ENCODE measurements at places on chromosomes 7 and 10.

- no peak for DNase-seq
These were observed 20.7 kb downstream of the LAMB1 start for GRCh38 chr7:107982042-107982840.

GRCh38 chr10:125000366-125001312, 58.7 kb downstream of the ZRANB1 start:
- DNase-seq: peak; percentile 5

- DNase-seq: no peak
These were observed 479.0 kb downstream of the PARD3 start for GRCh38 chr10:34335960-34336690.

GRCh38 chr7:105584165-105584564, 2.9 kb upstream of the EFCAB10 start:
- no peak for DNase-seq

DNA sequence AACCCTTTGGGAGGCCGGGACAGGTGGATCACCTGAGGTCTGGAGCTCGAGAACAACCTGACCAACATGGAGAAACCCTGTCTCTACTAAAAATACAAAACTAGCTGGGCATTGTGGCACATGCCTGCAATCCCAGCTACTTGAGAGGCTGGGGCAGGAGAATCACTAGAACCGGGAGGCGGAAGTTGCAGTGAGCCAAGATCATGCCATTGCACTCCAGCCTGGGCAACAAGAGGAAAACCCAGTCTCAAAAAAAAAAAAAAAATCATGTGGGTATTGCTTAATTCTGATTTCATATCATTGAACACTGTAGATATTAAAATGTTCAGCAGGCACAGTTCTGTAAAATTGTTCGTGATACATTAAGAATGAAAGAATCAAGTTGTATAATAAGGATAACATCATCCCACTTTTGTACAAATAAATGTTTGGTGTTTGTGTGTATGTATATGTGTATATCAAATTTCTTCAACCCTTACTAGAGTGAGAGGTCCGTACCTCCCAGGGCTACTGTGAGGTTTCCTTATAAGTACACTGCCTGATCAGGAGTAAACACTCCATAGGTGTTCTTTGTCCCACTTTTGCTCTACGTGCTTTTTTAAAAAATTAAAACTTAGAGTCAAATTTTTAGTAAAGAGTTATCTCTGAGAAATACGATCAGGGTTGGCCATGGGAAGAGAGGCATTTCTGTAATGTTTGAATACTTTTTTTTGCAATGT, 31.7 kb downstream of the PLEKHS1 start:
- DNase-seq: no peak

DNA sequence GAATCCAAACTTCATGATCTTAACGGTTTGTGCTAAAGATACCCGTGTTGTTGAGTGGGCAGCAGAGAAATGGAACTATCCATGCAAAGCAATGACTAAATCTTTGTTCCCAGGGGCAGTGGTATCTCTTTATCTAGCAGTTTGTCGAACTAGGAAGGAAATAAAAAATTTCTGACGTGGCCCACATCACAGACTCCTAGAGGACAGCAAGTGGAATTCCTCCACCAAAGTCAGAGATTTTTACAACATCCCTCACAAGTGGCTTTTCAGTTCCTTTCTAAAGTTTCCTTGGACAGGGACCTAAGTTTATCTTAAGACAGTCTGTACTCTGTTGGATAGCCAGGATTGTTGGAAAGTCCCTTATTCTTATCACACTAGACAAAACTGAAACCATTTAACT, 136.0 kb downstream of the RAPGEF5 start:
- no peak for DNase-seq

GRCh38 chr10:95268438-95268837, 22.4 kb downstream of the PDLIM1 start:
- peak; percentile 51 for DNase-seq

- no peak for DNase-seq
These were observed 3.3 kb downstream of the NUDT13 start for GRCh38 chr10:73113551-73113950.

DNA sequence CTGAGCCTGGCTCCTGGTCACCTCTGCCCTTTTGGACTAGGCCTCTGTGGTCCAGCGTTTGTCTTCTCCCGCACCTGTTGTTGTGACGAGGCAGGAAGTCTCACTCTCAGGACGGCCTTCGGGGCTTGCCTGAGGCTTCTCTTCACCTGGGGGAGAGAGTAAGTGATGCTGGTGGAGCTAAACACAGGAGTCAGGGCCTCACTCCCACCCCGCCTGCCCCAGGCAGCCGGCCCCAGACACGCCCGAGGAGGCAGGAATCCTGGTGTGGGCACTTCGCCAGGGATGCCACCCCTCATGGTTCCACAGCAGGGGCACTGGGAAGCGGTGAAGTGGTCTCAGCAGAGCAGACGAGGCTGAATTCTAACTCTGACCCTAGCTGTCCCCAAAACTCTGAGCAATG, 42.4 kb downstream of the IL2RA start:
- DNase-seq: no peak

All from omental fat pad (tissue), 4 donors.